ENCODE measurements at places on chromosomes 16 and 17.

- no peak for DNase-seq
These were observed 2.1 kb upstream of the TEX19 start for GRCh38 chr17:82356845-82357355.

- no peak for DNase-seq
These were observed 125.0 kb downstream of the PHKB start for GRCh38 chr16:47586121-47586520.

DNA sequence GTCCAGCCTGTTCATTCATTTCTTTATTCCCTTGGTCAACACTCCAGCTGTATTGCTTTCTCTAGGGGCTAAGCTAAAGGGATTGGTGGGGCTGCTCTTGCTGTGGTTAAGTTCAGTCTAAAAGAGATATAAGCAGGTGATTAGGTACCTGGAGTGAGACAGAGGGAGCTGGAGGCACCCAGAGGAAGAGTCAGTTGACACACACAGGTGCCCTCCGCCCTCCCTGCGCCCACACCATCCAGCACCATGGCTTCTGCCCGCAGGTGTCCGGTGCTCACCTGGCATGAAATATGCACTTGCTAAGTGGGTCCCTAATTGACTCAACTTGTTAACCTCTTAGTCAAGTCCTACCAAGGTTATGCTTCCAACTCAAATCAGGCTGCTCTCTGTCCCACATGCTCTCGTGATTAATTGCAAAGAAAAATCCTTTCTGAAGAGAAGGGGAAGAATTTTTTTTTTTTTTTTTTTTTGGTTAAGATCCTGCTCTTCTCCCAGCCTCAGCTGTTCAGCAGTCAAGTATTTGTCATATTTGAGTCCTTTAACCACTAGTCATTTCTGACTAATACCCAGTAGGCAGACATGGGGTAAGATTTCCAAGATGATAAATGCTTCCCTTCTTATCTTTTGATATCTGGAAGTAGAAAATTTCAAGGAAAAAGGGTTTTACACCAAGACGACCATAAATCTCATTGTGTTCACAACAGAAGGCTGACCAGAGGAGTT, 199.8 kb upstream of the WSCD1 start:
- no peak for DNase-seq

DNA sequence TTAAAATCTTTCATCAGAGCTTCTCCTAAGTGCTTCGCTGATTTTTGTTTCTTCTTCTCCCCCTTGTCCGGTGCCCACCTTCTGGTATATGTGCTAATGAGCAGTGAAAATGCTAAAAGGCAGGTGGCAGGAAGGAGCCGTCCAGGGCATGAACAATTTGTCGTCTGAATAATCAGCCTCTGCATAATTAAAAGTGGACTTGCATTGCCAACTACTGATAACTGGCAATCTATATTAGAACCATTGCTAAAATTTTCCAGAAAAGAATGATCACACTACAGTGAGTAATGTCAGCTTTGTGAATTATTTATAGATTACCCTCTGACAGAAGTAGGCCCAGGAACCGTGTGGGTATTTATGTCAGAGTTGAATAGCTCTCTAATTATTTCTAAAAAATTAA, 28.1 kb downstream of the SERPINF1 start:
- DNase-seq: no peak

GRCh38 chr17:64449545-64449944, 630 bp downstream of the MILR1 start:
- DNase-seq: no peak

DNA sequence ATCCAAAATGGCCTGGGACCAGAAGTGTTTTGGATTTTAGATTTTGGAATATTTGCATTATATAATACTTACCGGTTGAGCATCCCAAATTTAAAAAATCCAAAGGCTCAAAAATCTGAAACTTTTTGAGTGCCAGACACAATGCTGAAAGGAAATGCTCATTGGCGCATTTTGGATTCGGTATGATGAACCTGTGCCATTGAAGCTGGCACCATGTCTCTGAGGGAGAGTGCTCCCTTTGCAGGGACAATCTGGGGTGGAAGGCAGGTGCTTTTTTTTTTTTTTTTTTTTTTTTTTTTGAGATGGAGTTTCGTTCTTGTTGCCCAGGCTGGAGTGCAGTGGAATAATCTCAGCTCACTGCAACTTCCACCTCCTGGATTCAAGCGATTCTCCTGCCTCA, 17.7 kb downstream of the SMTNL2 start:
- no peak for DNase-seq

DNA sequence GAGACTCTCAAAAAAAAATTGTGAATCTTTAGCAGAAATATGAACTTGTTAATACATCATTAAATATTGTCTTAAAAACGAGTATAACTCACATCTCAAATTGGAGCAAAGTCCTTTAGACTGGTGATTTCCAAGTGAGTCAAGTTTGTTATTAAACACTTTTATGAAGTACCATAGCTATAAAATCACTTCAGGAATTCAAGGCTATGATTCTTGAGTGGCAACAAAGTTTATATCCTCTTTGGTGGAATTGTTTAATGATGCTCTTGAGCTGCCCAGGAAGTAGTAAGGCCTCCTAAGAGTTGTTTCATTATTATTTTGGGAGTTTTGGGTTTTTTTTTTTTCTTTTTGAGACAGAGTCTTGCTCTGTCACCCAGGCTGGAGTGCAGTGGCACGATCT, 16.7 kb upstream of the BLMH start:
- DNase-seq: no peak

GRCh38 chr16:59500601-59501000, 766.5 kb upstream of the GOT2 start:
- no peak for DNase-seq

All from AG10803 (cell line).